NB4 (cell line): ENCODE measurements at places on chromosomes 6 and 20.

DNA sequence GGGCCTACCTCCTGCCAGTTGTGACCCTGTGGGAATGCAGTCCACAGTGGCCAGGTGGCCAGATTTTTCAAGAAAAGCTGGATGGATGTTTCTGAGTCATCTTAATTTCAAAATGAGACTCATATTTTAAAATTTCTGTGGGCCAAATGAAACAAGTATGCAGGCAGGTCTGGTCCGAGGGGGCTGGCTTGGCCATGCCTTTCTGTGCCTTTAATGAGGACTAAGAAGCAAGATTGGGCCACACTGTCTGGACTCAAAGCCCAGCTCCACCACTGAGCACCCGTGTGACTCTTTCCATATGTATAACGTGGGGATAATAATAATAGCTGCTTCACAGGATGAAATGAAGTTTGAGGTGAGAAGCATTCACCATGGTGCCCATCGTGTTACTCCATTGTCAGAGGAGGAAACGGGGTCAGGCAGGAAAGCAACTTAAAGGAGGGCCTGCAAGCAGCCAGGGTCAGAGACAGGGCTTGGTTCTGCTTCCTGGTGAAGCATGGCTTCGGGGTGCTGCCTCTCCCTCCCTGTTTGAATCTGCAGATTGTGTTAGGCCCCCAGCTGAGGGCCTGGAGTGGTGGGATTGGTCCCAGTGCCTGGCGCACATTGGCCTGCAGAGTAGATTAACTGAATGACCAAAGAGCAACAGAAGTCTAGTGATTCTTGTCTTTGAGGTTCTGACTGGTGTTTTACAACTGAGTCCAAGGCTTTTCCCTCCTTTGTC lies 3.8 kb downstream of the SOX12 start:
- peak; percentile 31 for DNase-seq

DNA sequence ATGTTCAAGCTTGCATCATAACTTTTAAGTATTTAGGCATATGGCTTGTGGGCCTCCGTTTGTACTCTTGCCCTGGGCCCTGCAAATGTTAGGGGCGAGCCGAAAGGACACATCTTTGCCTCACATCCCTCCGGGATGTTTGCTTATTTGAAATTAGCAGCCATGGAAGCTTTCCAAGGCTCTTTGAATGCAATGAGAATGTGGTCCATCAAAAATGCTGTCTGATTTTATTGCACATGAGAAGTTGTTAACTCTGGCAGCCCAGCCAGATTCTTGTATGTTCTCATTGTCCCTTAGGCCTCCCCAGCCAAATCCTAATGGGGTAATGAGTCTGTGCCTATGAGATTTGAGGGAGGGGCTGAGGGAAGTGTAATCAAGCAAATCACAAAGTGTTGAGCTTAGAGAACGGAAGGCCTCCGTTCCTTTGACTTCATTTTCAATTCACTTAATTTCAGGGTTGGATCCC lies 261.2 kb upstream of the MARCKS start:
- no peak for DNase-seq

DNA sequence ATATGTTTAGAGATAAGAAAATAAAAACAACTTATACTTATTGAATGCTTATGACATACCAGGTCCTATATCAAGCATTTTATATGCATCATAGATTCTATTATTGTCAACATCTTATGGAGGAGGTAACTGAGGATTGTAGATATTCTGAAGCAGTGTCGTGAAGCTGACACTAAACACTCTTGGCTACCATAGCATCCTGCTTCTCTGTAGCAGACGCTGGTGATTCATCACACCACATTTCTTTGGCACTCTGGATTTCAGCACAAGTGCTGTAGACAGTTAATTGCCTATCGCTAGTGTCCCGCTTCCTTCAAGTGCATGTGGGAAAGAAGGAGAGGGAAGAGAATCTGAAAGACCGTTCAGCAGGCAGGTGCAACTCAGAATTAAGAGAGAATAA lies 317.1 kb downstream of the PLCB1 start:
- DNase-seq, result no peak

- no peak for DNase-seq
These were observed 5.7 kb upstream of the TIAM2 start for GRCh38 chr6:154989448-154989847.

DNA sequence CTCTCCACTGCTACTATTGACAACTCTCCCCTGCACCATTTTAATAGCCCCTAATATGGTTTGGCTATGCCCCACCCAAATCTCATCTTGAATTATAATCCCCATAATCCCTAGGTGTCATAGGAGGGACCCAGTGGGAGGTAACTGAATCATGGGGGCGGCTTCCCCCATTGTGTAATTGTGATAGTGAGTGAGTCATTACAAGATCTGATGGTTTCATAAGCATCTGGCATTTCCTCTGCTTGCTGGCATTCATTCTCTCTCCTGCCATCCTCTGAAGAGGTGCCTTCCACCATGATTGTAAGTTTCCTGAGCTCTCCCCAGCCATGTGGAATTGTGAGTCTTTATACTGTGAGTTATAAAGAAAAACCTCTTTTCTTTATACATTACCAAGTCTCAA lies 74.1 kb upstream of the TCF21 start:
- DNase-seq, result peak; percentile 55

DNA sequence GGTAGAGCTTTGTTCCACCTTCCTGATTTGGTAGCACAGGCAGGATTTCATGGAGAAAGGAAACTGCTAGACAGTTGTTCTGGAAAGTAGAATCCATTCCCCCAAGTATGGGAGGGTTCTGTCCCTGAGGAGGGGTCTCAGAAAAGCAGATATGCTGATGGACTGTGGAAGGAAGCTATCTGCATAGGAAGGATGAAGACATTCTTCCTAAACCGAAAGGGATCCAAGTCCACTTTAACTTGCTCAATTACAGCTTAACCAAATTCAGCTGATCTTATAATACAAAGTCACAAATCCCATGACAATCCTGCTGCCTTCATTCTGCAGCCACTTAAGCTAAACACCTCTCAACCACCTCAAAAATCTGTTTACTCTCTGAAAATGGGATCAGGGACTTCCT lies 2.6 kb downstream of the MAN1A1 start:
- DNase-seq, result no peak

DNA sequence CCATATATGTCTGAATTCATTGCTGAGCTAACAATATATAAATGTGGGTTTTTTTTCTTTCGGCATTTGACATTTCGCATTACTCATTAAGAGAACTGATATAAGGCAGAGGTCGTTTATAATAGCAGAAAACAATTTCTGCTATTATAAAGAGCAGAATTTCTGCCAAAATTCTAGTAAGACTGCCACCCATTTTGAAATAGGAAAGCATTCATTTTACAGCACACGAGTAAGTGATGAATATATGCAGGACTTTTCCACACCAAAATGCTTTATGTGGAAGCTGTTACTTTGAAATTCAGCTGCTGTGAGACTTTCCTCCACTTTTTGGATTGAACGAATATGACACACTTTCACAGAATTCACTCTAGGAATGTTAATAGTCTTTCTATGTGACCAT lies 610.9 kb upstream of the MAN1A1 start:
- DNase-seq, result no peak

DNA sequence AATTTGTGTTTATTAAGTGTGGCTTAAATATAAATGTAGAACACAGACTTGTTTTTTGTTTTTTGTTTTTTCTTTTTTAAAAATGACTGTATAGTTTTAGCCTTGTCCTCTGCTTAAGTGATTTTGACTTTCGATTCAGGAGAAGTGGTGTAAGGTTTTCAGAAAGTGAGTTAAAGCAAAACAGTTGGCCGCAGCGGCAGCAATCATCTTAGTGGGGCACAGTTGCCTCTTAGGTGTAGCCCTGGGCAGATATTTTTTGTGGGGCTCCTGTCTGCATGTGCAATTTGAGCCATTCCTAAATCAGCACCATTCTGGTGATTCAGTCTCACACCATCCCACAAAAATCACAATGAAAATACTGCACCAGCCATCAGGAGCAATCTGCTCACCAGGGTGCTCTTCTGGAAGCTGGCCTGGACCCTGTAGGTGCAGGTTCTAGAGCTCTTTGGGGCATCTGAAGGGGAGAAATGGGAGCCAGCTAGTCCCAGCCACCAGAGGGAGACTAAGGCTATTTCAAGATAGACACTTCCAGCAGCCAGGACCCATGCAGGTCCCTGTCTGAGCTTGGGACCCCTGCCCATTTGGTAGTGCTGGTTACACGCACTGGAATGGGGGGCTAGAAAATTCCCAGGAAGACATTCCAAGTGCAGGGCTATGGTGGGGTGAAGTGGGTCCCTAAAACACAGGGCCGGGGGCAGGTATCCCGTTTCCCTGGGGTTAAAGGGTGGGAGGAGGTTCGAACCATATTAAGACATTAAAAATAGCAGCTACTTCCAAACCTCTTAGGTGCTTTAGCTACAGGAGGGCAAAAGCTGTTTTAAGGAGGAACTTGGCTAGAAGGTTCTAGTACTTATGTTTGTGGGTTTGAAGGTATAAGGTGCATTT lies 156.6 kb downstream of the NFATC2 start:
- peak; percentile 53 for DNase-seq

DNA sequence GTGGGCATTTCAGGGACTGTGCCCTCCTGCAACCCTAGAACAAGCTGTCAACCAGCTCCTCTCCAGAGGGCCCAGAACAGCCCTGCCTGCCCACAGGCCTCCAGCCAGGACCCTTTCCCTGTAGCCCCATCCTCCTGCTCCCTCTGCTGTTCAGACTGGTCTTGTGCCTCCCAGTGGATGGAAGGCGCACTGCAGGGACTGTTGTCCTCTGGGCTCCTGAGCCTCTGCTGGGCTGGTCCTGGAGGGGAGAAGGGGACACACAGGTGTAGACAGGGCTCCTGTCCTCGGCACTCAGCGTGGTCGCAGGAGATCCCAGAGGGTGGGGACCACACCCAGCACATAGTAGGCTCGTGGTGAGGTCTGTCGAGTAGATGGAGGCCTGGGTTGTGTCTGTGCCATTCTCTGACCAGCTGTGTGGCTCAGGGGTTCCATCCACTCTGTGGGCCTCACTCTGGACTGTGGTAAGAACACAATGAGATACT lies 11.5 kb downstream of the ITPR3 start:
- DNase-seq, result peak; percentile 69

DNA sequence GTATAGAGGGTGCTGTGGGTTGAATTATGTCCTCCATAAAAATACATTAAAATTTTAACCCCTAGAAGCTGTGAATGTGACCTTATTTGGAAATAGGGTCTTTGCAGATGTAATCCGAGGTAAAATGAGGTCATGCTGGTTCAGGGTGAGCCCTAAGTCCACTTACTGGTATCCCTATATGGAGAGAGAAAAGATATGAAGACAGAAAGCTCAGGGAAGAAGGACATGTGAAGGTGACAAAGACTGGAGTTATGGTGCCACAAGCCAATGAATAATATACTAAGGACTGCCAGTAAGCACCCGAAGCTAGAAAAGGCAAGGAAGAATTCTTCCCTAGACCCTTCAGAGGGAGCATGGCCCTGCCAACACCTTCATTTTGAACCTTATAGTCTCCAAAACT lies 50.2 kb downstream of the PLN start:
- DNase-seq, result no peak

DNA sequence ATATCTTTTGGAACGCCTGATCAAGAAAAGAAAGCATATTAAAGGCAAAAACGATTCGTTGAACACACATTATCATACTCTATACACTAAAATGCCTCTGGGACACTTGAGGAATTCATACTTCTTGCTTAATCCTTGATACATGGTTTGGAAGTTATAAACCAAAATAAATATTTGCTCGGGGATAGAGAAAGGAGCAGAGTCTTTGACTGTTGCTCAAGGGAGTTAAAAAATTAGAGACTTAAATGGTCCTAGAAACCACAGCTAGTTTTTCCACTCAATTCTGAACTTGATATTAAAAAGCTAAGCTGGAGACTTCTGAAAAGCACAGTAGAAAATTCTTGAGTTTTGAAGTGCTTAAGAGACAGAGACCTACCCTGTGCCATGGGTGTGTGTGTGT lies 98.9 kb downstream of the BCKDHB start:
- DNase-seq, result no peak

DNA sequence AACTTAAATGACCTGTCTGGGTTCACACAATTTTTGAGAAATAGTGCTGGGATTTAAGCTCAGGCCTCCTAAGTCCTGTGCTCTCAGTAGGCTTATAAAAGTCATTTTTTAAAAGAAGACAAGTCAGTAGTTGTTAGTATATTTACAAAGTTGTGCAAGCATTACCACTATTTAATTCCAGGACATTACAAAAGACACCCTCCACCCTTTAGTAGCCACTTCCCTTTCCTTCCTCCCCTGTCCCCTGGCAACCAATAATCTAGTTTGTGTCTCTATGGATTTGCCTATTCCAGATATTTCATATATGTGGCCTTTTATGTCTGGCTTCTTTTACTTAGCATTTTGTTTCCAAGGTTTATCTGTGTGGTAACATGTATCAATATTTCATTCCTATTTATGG lies 37.6 kb downstream of the HMGN3 start:
- peak; percentile 54 for DNase-seq

DNA sequence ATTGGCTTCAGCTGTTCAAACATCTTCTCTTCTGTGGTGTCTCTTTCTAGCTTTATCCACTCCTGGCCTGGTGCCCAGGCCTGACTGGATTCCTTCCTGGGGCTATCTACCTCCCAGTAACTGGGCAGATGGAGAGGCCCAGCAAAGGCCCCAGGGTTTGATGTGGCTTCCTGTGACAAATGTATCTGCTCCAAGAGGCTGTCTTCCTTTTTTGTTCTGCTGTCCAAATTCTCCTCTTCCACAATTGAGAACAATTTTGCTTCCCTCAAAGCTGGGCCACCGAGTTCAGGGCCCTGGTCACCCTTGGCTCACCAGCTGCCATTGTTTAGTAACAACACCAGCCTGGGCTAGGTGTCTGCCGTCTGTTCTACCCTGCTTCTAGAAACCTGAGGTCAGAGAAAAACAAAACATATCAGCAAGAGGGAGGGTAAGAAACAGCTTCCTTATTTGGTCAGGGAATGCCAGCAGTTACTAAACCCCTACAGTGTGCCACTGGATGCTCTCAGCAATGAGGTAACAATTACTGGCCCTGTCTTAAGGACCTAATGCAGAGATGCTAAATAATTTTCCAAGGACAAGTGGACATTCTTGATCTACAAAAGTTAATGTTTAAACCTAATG lies 3.9 kb downstream of the ZFP57 start:
- no peak for DNase-seq

DNA sequence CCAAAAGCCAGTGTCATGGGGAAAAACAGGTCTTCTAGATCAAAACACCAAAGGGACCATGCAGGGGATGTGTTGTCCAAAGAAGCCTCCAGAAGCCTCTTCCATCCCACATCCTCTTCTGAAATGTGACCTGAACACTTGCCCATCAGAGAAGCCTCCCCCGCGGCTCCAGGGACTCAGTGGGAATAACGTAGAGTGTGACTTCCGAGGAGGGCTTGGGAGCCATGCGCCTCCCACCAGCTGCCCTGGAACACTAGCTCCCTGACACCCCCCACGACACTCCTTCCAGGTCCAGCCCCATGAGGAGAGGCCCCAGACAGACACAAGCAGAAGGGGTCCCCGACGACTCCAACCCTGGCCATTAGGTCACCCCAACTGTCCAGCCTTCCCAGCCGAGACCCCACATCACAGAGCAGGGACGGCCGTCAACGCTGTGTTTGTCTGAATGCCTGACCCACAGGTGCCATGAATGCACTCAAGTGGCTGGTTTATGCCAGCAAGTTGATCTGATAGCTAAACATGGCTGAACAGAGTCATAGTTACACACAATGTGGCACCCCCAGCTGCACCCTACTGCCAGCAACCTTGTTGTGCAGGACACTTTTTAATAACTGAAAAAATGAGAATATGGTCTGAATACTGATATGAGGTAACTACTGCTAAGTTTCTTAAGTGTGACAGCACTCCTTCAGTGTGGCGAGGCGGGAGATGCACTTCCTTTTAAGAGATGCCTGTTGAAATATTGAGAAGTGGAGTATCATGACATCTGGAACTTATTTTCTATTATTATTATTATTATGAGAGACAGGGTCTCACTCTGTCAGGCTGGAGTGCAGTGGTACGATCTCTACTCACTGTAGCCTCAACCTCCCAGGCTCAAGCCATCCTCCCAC lies 58.0 kb downstream of the GINS1 start:
- DNase-seq, result no peak

GRCh38 chr20:1469925-1470571 lies 3.4 kb upstream of the NSFL1C start:
- peak; percentile 75 for DNase-seq
